Spleen (tissue), 13 donors: ENCODE measurements at places on chromosomes 1 and 21. TPM values are rescaled to one million over a fixed set of nuclear protein-coding genes. Genes with fewer than 3 reads are reported as not detected.

DNA sequence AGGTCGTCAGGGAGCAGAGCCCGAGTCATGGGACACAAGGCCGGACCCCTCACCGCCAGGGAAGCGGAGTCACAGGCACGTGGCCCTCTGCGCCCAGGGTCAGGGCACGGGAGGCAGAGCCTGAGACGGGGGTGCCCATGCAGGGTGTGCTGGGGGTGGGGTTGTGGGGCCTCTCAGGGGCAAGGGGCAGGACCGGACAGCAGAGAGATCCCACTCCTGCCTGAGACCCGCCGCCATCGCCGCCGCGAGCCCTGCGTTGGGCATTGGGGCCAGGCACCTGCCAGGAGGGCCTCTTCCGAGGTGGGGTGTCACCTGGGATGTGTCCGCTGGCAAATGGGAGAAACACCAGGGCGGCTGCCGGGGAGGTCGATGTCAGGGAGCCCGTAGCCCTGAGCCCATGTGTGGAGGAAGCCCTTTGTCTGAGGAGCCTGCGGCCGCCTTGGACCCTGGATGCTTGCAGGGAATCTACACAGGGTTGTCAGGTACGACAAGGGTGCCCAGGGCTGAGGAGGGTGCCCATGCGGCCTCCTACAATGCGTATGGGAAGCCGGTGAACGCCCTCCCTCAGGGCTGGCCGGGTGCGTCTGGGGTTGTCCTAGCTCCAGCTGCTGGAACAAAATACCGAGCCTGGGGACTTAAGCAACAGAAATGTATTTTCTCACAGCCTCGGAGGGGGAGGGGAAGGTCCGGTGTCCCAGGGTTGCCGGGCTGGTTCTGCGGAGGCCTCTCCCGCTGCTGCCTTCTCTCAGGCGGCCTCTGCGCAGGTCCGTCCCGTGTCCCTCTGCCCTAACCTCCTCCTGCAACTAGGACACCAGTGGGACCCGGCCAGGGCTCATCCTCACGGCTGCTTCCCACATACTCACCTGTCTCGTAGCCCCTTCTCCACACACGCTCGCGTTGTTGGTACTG lies 16.4 kb upstream of the C1orf159 start:
- no peak for DNase-seq

GRCh38 chr1:5979536-5980313 lies 12.5 kb downstream of the NPHP4 start:
- DNase-seq = peak; percentile 28

TAL1 gene
- total RNA-seq = 24.5 TPM

DNA sequence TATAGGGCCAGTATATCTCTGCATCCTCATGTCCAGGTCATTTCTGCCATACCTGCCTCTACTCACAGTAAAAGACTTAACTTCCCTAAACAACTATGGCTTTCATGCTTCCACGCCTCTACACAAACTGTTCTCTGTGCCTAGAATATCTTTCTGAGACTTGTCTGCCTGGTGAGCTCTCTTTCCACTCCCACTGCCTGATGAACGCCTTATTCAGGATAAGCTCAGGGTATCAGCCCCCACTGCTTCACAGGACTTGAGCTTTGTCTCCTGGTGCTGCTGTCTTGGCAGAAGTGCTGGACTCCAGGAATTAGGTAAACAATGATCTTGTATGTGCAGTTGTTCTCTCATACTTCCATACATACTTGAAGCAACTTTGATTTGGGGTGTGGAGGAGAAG lies 4.8 kb upstream of the DDX20 start:
- no peak for DNase-seq

DNA sequence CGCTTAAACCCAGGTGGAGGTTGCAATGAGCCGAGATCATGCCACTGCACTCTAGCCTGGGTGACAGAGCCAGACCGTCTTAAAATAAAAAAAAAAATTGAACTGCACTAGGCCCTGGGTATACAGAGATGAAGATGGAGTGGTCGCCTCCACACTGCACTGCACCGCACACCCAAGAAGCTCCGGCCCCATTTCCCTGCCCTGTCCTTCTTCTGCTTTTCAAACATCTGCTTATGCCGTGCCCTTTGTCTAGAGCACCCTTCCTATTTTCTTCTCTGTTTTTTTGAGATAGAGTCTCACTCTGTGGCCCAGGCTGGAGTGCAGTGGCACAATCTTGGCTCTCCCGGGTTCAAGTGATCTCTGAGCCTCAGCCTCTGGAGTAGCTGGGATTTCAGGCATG lies 17.4 kb downstream of the IQGAP3 start:
- DNase-seq = no peak

GRCh38 chr21:14376854-14377253 lies 6.1 kb downstream of the HSPA13 start:
- no peak for DNase-seq

PPP1R15B gene
- 67.7 TPM for total RNA-seq

DNA sequence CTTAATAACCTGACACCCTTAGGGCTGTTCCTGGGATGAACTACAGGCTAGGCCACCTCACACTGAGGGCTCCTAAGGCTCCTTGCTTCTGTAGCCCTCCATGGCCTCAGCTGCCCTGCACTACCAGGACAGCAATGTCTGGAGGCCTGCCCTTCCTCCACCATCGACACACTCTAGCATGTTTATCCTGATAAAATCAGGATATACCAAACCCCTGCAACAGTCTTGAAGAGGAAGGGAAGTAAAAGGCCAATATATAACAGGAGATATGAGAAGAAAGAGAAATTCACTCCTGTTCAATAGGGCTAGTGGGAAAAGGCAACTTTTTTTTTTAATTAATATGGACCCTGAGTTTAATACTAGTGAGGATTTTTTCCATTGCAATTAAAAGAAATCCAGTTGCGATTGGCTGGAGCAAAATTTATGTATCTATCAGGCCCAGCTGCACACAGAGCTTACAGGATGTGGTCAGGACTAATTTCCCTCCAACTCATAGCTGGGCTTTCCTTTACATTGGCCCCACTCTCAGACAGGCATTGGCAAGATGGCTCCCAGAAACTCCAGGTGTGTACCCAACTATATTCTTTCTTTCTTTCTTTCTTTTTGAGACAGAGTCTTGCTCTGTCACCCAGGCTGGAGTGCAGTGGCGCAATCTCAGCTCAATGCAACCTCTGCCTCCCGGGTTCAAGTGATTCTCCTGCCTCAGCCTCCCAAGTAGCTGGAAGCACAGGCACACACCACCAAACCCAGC lies 13.5 kb upstream of the ATP2B4 start:
- peak; percentile 34 for DNase-seq

SPRR2E gene
- total RNA-seq = not detected

GRCh38 chr1:79708646-79709265 lies 702.2 kb upstream of the ADGRL4 start:
- DNase-seq = no peak

SYT6 gene
- not detected for total RNA-seq

TNFRSF9 gene
- 2.6 TPM for total RNA-seq

DNA sequence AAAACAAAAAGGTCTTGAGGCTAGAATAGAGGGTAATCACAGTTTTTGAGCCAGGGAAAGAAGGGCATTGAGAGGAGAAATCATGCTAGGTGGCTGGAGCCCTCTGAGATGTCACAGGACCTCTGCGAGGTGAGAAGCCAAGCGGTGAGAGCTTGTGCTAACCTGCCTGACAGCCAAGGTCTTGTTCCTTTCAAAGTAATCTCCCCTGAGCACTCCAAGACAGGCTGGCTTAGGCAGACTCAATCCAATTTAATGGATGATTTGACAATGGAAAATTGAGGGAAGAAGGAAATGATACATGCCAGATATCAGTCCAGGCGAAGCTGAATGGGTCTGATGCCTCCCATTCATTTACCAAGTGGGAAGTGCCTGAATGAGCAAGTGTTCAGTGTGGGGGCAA lies 311.9 kb upstream of the PTBP2 start:
- no peak for DNase-seq

WNT3A gene
- total RNA-seq = not detected

DNA sequence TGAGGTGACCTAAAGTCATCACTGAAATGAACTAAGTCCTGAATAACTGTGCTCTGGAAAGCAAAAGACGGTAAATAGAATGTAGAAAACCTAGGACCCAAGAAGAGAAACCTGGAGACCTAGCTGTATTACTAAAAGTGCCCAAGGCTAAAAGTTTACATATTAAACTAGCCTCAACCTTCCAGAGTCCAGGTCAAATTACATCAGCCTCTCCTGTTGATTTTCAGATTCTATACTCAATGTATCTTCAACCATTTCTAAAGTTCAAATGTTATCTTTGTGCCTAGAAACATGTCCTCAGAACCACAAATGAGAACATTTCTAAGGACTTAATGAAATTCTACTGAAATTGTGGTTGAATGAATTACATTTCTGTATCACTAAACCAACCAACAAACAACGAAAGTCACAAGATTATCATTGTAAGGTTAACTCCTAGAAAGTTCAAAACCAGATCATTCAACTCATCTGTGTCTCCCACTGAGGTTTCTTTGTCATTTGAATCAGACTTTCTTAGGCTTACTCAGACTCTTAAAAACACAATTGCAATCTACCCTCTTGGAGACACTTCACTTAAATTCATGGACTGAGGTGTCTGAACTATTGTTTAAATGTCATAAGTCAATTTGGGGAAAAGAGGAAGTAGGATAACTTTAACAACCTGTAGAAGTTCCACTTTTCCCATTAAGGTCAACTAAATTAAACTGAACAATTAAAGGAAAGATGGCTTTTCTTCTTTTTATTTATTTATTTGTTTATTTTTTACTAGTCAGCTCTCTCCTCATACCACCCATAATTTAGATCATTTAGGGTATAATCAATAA lies 207.7 kb downstream of the BARHL2 start:
- DNase-seq = no peak

GRCh38 chr1:200415789-200416593 lies 6.2 kb upstream of the ZNF281 start:
- DNase-seq = no peak

DNA sequence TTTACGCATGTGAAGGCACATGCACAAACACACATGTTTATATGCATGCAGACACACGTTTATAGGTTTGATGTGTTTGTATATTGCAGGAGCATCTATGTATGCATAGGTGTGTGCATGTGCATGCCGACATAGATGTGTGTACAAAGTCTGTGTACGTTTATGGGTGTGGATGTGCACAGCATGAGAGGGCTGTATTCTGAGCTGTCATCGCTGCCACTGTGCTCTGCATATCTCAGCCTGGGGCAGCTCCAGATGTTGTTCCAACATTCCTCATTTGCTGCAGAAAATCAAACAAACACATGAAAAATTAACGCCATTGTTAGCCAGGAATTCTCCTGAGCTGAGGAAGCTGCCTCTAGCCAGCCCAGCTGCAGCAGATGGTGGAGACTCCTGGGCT lies 132.3 kb upstream of the CSF3R start:
- no peak for DNase-seq

- no peak for DNase-seq
Measured at GRCh38 chr1:31548534-31548906, 27.8 kb upstream of the TINAGL1 start.

GPR25 gene
- total RNA-seq = 0.80 TPM

PROK1 gene
- 0.51 TPM for total RNA-seq

- DNase-seq = no peak
Measured at GRCh38 chr1:178609015-178609414, 96.1 kb downstream of the TEX35 start.

DNA sequence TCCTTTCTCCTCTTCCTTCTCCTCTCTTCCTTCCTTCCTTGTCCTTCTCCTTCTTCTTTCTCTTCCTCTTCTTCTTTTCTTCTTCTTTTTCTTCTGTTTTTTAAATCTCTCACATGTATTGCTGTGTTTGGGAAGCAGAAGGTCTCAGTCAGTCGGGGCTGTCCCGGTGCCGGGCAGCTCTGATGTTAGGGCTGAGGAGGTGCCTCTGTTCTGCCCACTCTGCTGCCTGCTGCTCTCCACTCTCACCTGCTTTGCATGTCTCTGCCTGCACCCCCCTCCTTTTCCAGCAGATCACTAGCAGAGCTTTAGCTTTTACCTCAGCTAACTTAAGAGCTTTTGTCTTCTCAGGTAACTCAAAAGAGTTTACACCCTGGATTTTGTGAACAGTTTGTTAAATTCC lies 276.6 kb downstream of the CHRM3 start:
- no peak for DNase-seq
